ENCODE measurements at places on chromosomes 4 and X.
A peak's percentile ranks its signal among the peaks of the same experiment; 100 is the strongest.

GRCh38 chr4:130576218-130576617 is 1480.3 kb downstream of the C4orf33 start:
- no peak for DNase-seq

- DNase-seq, result no peak
These were observed 179.3 kb upstream of the MBNL3 start for GRCh38 chrX:132668178-132668577.

GRCh38 chr4:102449751-102450352 is 51.3 kb upstream of the NFKB1 start:
- peak; percentile 74 for DNase-seq

DNA sequence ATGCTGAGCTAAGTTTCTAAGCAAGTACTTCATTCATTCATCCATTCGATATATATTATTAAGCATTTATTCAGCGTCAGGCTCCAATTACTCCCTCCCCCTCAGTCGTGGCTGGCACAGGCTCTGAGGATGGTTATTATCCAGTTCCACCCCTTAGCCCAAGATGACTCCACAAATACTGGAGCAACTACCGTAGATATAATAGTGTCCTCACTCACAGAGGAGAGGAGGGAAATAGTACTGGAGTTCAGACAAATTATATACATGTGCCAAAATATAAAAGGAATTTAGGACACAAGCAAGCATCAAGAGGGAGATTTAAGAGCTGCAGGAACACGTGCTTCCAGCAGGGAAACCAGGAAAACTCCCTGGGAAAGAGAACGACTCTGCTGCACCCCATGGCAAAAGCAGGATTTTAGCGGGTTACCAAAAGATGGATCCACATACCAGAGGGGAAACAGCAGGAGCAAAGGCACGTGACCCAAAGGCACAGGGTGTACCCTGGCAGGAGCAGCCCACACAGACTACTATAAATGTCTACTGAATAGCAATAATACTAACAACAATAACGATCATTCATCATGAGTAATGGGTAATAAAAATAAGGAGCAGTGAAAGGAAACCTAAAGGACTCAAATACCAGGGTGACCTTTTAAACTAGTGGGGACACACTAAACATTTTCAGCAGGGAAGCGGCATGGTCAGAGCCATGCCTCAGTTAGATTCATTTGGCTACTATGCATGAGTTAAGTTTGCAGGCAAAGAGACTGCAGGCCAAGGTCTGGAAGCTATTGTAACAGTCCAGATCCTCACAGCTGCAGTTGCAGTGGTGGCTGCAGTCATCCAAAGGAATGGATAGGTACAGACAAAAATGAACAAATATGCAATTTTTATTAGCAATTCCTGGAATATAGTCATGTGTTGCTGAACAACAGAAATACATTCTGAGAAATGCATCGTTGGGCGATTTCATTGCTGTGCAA is 153.7 kb downstream of the APBB2 start:
- DNase-seq, result no peak

- DNase-seq, result no peak
These were observed 425.1 kb downstream of the GPM6A start for GRCh38 chr4:175386776-175387507.

Data from kidney tubule cell (primary cell).